ENCODE measurements at places on chromosomes 2 and 18. TPM values are rescaled to one million over a fixed set of nuclear protein-coding genes. Genes with fewer than 3 reads are reported as not detected.
A peak's percentile ranks its signal among the peaks of the same experiment; 100 is the strongest.

DNA sequence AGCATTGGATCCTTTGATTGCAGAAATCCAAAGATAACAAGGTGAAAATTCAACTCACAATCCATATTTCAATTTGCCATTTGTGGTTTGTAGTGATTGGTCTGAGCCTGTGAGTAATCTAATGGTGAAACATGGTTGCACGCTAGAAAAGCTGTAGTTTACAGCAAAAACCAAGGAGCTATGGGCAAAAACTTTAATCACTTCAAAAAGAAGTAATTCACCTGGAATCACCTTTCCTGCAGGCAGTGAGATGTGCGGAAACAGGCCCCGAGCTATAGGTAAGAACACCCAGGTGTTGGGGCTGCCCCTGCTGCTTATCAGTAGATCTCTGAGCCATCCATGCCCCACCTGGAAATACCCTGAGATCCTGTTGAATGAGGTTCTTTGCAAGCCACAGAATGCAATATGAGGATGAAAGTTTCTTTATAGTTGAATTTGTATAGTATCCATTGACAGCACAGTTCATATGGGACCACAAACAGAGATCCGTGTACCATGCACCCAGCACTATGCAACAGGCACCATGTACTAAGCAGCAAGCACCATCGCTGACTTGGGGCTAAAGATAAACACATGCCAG lies 208.2 kb downstream of the SPP2 start:
- H3K27ac ChIP-seq = no peak overlapping the region
- H3K4me1 ChIP-seq = peaks cover 17% of the 10 kb centered on the region
- no peaks in the 10 kb centered on the region for H3K27me3 ChIP-seq
- no peak for DNase-seq
- H3K4me3 ChIP-seq = no peak overlapping the region

DNA sequence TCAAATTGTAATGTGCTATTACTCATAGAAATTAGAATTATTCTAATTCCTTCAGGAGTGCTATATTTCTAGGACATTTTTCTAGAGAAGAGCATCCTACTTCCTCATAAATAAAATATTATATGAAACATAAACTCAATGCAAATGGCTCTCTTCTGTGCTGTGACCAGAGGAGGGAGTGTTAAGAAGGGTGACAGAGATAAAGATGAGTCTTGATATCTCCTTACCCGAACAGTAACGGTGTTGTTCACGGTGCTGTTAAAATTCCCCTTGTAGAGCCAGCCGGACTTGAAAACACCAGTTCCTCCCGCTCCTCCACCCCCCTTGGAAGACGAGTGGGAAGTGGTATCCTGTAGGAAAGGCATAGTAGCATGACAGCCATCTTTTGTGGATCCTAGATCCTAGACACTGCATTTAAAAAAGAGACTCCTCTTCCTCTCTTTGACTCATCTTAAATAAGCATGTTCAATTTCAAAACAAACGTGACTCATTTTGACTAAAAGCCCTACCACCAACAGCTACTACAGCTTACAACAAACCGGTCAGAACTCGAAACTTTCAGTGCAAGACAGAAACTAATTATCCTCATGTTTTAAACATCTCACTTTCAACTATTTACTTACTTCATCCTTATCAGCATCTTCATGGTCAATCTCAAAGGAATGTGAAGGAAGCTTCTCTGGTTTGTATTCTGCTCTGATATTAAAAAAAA lies 156.3 kb downstream of the DOCK10 start:
- H3K36me3 ChIP-seq = peaks cover 66% of the 10 kb centered on the region
- peak overlapping the region; percentile 62 for H3K4me3 ChIP-seq
- H3K4me1 ChIP-seq = peaks cover 85% of the 10 kb centered on the region
- no peaks in the 10 kb centered on the region for H3K27me3 ChIP-seq
- DNase-seq = peak; percentile 19
- H3K27ac ChIP-seq = peak overlapping the region; percentile 94

- DNase-seq = no peak
- H3K4me1 ChIP-seq = peaks cover 48% of the 10 kb centered on the region
- no peaks in the 10 kb centered on the region for H3K36me3 ChIP-seq
- H3K4me3 ChIP-seq = no peak overlapping the region
- H3K27me3 ChIP-seq = peaks cover 40% of the 10 kb centered on the region
Measured at GRCh38 chr2:33496150-33496549, 19.7 kb downstream of the RASGRP3 start.

GRCh38 chr2:127660291-127660578 lies 14.3 kb downstream of the GPR17 start:
- peaks cover 3% of the 10 kb centered on the region for H3K4me1 ChIP-seq
- no peak overlapping the region for H3K27ac ChIP-seq
- no peak overlapping the region for H3K4me3 ChIP-seq
- no peak for DNase-seq
- H3K36me3 ChIP-seq = no peaks in the 10 kb centered on the region

Gene ATP6V1C2
- total RNA-seq = not detected

Gene COX7A2L
- total RNA-seq = 140 TPM

All from activated T-cell treated with anti-CD3 and anti-CD28 coated beads, Interleukin-2, amount 50 U/mL, for 72 hours (primary cell).